Iris pigment epithelial cell (primary cell): ENCODE measurements at places on chromosomes 11 and 22.

- DNase-seq: no peak
These were observed 9.6 kb downstream of the DENND6B start for GRCh38 chr22:50317178-50317577.

- no peak for DNase-seq
These were observed 3.3 kb downstream of the PRR33 start for GRCh38 chr11:1888347-1888753.

GRCh38 chr22:18066181-18066859 lies 11.5 kb upstream of the PEX26 start:
- DNase-seq: no peak

- no peak for DNase-seq
These were observed 2.8 kb upstream of the SYTL2 start for GRCh38 chr11:85813721-85814120.

- no peak for DNase-seq
These were observed 116.3 kb downstream of the TIMP3 start for GRCh38 chr22:32917577-32918354.

DNA sequence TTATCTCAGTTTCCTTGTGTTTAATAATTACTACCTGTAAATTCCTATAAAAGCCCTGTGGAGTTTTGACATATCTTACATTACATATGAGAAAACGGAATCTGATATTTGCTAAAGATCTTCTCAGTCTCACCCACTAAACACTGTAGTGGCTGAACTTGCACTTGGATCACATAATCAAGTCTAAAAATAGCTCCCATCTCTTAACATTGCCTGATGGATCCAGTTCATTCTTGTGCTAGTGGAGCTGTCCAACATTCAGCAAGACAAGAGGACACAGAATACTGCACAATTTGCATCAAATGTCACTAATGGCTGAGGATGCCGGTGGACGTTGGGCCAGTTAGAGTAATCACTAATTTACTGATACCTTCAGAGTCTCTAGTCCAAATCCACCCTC lies 569.9 kb upstream of the ANO5 start:
- DNase-seq: no peak

GRCh38 chr11:28834877-28835276 lies 726.7 kb downstream of the METTL15 start:
- DNase-seq: peak; percentile 93

- DNase-seq: no peak
These were observed 87.2 kb downstream of the MYO18B start for GRCh38 chr22:25829237-25829636.

DNA sequence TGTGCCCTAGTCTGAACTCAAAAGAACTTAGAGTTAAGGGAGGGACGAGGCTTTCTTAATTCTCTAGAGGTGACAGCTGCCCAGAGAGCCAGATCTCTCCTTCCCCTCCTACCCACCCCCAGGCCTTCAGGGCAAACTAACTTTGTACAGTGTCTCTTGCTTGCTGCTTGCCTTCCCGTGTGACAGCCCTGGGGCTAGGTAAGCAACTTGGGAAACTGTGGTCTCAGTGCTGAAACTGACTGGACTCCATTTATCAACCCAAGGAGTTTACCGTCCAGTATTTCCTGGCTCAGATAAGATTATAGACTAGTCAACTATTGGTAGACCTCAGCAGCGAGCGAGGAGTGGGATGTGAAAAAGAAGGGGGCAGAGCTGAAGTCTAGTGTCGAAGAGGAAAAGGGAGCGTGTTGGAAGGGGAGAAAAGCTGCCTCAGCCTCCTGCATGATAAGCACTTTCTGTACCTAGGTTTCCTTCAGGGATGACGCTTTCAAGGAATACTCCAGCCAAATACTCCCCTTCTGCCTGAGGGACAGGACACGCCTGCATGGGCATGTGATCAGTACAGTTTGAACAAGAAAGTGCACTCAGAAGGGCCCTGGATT lies 43.3 kb upstream of the WEE1 start:
- DNase-seq: no peak

DNA sequence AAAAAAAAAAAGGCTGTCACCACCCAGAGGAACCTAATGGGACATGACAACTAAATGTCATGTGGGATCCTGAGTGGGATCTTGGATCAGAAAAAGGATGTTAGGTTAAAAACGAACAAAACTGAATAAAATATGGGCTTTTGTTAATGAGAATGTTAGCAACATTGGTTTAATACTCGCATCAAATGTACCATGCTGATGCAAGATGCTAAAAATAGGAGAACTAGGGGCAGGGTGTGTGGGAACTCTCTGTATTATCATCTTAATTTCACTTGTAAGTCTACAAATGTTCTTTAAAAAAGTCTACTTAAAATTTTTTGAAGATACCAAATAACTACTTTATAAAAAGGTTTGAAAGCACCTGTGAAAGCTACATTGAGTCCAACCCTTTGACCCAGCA lies 88.8 kb upstream of the PRR5 start:
- DNase-seq: no peak

GRCh38 chr11:113689768-113690618 lies 16.1 kb downstream of the TMPRSS5 start:
- DNase-seq: no peak

- DNase-seq: no peak
These were observed 141.7 kb downstream of the CHST1 start for GRCh38 chr11:45523760-45524159.

DNA sequence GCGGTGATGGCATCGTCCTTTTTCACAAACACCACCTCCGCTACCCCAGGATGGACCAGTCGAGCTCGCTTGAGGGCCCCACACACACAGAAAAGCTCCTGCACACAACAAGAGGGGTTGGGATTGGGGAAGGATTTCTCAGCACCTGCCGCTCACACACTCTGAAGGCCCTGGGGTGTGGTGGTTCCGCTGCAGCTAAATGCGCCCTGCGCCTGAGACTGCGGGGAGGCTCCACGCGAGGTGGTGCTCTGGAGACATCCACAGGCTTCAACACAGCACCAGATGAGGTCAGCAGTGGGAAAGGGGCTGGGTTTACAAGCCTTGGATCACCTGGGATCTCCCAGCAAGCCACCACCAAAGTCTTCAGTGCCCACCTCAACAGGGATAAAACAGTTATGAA lies 22.7 kb downstream of the POLDIP3 start:
- no peak for DNase-seq

- DNase-seq: no peak
These were observed 50.3 kb downstream of the CDKN1C start for GRCh38 chr11:2835296-2835695.

DNA sequence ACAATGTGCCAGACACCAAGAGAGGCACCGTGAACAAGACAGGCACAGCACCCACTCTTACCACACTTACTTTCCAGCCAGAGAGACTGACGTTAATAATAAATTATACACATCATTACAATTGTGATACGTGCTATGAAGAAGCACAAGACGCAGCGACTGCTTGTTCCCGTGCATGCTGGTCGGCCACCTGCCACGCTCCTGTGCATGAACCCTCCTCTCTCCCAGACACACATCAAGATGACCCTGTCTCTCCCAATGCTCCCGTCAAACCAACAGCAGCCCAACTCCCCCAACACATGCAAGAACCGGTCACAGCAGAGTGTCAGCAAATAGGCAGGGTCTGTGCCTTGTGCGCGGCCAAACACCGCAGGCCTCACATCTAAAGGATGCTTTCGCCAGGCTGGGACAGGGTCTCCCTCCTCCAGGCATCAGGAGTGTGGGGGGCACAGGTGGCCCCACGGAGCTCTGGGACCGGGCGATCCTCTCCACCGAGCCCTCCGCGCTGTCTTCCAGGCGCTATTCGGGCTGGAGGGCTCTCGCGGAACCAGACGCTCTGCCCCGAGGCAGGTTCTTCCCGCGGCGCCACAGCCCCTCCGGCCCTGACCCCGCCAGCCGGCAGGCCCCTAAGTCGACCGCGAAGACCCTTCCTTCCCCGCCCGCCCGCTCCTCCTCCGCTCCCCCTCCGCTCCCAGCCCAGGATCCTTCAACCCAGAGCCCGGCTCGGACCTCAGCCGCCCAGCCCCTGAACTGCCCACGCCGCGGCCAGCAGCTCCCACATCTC lies 533 bp downstream of the SERGEF start:
- peak; percentile 30 for DNase-seq

DNA sequence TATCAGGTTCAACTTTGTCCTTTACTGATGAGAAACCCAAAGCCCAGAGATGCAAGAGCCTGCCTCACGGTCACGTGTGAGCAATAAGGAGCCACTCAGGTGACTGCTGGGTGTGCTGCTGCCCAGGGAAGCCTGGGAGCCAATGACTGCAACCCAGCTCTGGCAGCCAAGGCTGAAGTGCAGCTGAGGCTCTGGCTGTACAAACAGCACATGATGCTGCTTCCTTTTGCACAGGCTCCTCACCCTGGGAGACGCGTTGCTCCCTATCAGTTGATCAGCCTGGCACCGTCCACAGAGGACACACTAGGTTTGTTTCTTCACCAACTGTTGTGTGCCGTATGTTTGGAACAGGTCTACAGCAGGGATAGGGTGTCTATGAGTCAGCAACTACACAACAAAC lies 168.7 kb downstream of the EFCAB6 start:
- no peak for DNase-seq

GRCh38 chr11:2258501-2259465 lies 11.6 kb downstream of the ASCL2 start:
- no peak for DNase-seq
